Mucosa of descending colon (tissue), 3 donors: ENCODE measurements at places on chromosomes 1 and 21.

GRCh38 chr1:204296431-204296988 is 63.2 kb downstream of the PLEKHA6 start:
- DNase-seq = no peak

- no peak for DNase-seq
Observed at GRCh38 chr1:204293605-204294337, 66.0 kb downstream of the PLEKHA6 start.

DNA sequence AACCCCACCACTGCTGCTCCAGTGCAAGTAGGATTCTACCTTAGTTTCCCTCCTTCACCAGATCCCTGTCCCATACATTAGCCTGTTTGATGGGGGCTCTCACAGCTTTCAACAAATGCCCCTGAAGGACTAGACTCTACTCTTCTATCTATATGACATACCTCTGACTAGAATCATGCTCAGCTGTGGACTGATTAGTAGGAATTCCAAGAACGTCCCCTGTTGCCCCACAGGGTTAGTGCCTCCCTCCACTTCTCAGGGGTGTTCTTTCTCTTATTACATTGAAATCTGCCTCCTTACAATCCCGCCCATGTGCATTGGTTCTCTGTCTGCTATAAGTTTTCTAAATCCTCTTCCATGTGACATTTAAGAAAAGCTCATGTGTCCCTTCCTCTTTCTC is 375.9 kb upstream of the DUSP10 start:
- DNase-seq = no peak

DNA sequence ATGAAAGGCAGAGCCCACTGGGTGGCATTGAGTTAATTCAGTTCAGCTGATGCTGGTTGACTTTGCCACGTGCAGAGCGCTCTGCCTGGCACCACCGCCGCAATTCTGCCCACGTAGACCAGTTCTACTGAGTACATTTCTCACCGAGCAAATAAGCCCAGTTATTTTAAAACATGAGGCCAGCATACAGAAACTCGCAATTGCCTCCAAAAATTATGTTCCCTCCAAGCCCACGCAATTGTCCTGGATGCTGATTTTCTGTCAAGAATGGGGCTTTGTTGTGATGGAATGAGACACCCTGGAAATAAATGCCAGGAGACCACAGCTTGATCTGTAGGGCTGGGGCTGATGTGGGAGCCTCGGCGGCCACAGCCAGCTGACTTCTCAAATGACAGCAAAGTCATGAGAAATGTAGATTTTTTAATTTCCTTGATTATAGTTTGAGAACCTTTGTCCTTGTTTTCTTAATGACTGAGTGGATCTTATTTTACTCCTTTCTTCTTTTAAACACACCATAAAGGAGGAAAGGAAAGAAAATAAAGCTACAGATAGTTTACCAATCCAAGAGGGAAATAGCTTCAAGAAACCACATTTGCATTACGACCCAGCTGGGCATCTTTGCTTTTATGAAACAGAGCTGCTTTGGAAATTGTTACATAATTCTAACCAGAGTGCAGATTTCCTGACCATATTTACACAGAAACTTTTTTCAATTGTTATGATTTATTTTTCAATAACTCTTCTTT is 11.6 kb upstream of the PARP1 start:
- no peak for DNase-seq

- peak; percentile 74 for DNase-seq
Observed at GRCh38 chr1:116990612-116991151, 10.9 kb upstream of the CD101 start.

- DNase-seq = no peak
Observed at GRCh38 chr21:45196620-45197019, 91.1 kb downstream of the POFUT2 start.

- no peak for DNase-seq
Observed at GRCh38 chr1:167706931-167707877, 14.6 kb upstream of the MPZL1 start.

GRCh38 chr1:152034654-152035538 is 1.9 kb downstream of the S100A11 start:
- DNase-seq = peak; percentile 77

- DNase-seq = no peak
Observed at GRCh38 chr1:87136607-87137341, 191.9 kb upstream of the LMO4 start.

- DNase-seq = no peak
Observed at GRCh38 chr21:46000182-46000730, 18.7 kb downstream of the COL6A1 start.

GRCh38 chr1:35047188-35047858 is 15.6 kb upstream of the ZMYM6 start:
- DNase-seq = no peak

DNA sequence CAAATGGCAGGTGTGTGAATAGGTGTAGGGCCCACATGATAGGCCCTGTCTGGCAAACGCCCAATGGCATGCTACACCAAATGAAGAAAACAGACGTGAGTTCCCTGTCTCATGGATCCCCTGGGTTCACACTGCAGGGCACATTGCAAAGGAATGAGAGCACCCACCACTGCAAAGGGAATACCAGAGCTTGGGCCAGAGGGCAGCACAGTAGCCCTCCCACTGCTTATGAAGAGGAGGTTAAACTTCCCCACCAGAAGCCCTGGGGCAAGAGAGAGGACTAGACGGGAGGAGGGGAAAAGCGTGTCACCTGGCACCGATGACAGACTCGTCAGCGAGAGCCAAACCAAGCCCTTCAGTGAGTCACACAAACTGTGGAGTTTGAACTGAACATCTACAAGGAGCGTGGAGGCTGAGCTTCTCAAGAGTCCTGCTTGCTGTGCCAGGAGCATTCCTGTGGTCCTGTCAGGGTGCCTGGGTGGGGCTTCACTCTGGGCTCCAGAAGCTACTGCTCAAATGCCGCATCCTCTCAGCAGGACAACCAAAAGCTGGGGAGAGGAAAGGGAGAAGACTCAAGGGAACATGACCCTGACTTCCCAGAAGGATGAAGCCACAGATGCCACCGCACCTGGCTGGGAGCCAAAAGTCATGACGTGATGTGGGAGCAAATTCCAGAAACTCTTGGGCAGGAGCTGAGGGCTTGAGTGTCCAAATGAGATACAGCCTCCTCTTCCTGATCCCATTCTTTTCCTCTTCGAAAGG is 61.1 kb downstream of the TOMM20 start:
- DNase-seq = peak; percentile 88

DNA sequence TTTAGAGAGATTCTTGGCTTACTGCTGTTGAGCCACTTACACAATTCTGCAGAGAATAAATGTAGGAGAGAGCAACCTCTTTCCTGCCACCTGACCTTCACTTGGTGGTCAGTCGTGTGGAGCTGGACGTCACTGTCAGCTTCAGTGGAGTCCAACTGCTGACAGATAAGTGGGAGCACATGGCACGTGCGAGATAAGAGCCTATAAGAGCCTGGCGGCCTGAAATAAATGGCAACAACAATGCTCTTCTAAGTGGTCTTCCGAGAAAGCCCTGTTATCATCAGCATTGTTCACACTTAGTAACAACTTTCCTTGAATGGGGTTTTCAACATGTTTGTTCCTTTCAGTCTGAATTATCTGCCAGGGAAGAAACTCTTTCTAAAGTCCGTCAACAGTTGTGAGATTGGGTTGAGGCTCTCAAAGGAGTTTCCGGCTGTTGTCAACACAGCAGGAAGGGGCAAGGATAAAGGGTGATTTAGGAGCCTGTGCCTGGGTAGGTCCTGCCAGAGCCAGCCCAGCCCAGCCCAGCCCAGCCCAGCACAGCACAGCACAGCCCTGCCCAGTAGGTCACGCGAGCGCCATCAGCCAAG is 57.2 kb upstream of the RUNX1 start:
- no peak for DNase-seq

DNA sequence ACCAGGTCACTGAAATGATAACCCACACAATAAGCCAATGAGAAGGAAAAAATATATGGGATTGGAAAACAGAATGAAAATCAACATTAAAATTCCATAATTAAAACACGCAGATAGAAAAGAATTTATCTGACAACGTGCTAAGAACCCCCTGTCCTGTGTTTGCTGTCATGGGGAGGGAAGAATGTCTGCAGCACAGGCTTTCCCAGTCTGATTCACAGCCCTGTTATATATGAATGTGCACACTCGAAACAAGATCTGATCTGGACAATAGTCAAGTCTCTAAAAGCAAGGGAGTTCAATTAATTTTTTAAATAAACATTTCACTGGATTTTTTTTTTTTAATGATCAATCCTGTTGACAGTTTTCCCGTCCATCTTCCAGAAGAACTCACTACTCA is 220.0 kb downstream of the RERE start:
- DNase-seq = no peak

GRCh38 chr1:36754366-36754765 is 271.7 kb upstream of the CSF3R start:
- no peak for DNase-seq

DNA sequence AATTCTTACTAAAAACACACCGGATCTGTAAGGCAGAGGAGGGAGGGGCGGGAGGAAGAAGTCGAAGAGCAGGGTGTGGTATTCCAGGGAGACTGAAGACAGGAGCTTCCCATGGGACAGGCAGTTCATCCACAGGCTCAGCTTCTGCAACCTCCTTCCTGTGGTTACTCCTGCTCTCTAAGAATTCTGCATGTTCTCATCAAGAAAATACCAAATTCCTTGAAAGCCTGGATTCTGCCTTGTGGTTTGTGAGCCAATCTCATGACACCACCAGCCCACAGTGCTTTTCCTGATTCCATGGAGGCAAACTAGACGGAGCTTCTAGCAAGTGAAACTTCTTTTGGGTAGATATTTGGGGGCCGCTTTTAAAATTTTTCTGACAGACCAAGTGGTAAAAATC is 1.1 kb upstream of the ST6GALNAC3 start:
- no peak for DNase-seq

DNA sequence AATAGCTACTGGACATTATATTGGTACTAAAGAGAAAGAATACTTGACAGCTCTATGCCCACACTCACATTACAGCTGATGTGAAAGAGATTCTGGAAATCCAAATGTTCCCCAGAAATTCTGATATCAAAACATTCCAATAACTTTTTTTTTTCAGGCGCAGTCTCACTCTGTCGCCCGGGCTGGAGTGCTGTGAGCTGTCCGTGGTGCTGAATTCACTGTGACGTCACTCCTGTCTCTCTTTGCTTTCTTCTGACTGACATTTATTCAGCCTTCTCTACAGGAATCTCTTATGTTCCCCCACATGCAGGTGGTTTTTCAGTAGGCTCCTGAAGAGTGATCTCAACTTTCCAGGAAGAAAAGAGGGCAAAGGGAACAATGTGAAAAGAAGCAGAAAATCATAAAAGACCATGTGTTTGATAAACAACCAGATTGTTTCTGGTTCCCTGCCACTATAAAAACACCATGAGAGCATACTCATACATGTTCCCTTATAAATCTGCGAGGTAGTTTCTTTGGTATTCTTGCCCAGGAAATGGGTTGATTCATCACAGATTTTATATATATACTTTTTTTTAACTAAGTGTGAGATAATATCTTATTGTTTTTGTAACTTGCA is 6.2 kb downstream of the S100A7A start:
- DNase-seq = no peak

GRCh38 chr1:31510853-31511789 is 65.2 kb upstream of the TINAGL1 start:
- no peak for DNase-seq

GRCh38 chr1:89129911-89130310 is 4.0 kb upstream of the GBP2 start:
- no peak for DNase-seq

GRCh38 chr21:14096172-14096571 is 114.6 kb downstream of the LIPI start:
- DNase-seq = no peak

- DNase-seq = no peak
Observed at GRCh38 chr1:84450910-84451309, 28.2 kb upstream of the RPF1 start.

DNA sequence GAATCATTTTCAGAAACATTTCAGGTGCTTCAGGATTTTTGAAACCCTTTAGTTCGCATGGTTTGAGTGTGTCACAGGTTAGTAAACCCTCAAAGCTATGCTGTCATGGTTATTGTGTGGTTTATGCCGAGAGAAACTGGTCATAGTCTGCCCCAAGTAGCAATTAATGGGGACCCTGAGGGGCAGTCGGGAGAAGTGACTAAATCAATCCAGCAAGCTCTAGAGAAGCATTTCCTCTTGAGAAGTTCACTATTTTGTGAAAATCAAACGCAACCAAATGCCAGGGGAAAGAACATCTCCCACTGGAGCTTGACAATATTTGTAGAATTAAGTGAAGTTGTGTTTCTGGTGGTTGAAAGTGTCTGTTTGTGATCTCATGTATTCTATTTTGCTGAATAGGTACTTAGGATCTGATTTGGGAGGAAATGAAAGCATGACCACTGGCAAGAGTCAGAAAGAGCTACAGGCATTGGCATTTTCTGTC is 63.0 kb upstream of the BACH1 start:
- DNase-seq = no peak

DNA sequence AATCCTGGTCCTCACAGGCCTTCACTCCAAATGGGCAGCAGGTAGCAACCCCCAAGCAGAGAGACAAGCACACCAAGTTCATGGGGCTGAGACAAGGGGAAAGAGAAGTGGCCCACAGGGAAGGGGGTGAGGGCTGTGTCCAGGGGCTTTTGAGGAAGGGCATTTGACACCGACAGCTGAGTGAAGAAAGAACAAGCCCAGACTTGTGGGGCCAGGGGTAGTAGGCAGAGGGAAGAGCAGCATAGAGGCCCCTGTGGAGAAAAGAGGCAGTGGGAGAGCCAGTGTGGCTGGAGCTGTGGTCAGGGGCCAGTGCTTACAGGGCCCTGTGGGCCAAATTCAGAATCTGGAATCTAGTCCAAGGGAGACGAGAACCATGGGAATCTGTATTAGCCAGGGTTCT is 85.4 kb downstream of the IGSF21 start:
- DNase-seq = no peak

DNA sequence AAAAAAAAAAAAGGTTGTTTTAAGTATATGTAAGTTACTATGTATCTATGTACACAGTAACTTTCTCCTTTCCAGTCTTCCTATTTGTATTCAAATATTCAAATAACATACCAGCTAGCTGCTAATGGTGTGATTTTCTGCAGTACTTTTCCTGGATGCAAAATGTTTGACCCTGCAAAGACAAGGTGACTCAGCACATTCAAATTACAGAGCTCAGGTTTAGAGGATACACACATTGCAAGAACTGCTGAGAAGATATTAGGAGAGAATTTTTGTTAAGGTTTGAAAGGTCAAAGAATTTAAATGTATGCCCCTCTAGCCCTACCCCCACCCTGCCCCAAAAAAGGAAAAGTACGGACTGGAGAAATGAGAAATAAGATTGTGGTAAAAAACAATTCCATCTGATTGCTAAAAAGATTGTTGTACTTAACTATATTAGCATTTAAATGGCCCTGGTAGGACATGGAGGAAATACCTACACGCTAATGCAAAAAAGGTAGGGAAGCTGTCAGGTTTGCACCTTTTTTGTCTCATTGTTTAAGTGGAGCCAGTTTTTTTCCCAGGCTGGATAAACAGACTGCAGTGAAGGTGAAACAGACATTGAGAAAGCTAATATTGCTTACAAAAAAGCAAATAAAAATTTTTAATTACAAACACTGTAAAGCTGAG is 45.6 kb downstream of the ZNF281 start:
- no peak for DNase-seq

- no peak for DNase-seq
Observed at GRCh38 chr1:28199328-28200233, 23.1 kb upstream of the PTAFR start.

GRCh38 chr1:82755671-82756070 is 954.9 kb downstream of the ADGRL2 start:
- DNase-seq = no peak

- peak; percentile 41 for DNase-seq
Observed at GRCh38 chr1:12088607-12089006, 25.5 kb downstream of the TNFRSF8 start.
